NCI-H2029 treated with DMSO at 0.1 percent for 48 hours (cell line): ENCODE measurements at places on chromosomes 1 and 21.

GRCh38 chr1:224082146-224082545 lies 31.8 kb upstream of the FBXO28 start:
- no peak for DNase-seq

DNA sequence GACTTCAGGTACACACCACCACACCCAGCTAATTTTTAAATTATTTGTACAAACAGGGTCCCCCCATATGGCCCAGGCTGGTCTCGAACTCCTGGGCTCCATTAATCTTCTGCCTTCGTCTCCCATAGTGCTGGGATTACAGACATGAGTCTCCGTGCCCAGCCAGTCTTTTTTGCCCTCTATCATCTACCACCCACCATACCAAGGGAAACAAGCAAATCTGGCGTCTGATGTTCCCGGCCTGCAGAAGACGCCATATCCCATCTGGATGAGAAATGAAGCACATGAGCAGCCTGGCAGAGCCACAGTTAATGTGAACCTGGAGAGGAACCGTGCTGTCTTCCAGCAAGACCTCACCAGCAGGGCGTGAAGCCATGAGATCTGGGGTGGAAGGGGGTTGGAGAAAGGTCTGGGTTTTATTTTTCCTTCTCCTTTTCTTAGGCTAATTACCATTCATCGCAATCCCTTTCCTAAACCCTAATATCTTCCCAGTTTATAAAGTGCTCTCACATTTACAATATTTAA lies 1.8 kb upstream of the PRELP start:
- DNase-seq, result no peak

GRCh38 chr1:89721351-89721750 lies 88.4 kb downstream of the LRRC8C start:
- no peak for DNase-seq

- DNase-seq, result no peak
Observed at GRCh38 chr1:40014812-40015594, 25.5 kb upstream of the CAP1 start.

DNA sequence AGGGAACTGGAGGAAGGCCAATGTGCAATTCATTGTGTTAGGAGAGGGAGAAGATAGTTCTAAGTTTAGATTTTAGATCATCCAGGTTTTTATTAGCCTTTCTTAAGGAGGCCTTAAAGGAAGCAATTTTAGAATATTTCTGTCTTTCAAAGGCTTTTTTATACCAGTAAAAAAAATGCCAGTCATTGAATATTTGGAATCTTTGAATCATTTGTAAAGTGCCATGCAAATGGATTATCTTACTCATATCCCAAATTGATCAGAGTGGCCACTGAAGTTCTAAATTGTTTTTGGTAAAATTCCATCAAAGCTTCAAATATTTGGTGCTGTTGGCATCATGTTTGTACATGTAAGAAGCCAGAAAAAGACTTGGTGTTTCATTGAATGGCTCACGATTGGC lies 244.8 kb downstream of the RPS6KC1 start:
- no peak for DNase-seq

- no peak for DNase-seq
Observed at GRCh38 chr21:43684424-43684823, 25.1 kb downstream of the RRP1B start.

DNA sequence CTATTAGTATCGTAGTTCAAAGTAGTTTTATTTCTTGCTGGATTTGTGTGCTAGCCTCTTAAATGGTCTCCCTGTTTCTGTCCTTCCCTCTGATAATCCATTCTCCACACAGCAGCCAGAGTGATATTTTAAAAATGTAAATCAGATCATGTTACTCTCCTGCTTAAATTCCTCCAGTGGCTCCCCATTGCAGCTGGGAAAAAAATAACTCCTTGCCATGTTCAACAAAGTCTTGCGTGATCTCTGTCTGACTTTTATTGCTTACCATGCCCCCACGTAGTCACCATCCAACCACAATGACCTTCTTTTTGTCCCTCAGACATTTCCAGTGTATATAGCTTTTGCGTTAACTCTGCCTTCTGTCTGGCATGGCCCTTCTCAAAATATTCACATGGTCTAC lies 178.8 kb downstream of the FGGY start:
- DNase-seq, result no peak

GRCh38 chr1:164524810-164525209 lies 34.2 kb upstream of the PBX1 start:
- no peak for DNase-seq

DNA sequence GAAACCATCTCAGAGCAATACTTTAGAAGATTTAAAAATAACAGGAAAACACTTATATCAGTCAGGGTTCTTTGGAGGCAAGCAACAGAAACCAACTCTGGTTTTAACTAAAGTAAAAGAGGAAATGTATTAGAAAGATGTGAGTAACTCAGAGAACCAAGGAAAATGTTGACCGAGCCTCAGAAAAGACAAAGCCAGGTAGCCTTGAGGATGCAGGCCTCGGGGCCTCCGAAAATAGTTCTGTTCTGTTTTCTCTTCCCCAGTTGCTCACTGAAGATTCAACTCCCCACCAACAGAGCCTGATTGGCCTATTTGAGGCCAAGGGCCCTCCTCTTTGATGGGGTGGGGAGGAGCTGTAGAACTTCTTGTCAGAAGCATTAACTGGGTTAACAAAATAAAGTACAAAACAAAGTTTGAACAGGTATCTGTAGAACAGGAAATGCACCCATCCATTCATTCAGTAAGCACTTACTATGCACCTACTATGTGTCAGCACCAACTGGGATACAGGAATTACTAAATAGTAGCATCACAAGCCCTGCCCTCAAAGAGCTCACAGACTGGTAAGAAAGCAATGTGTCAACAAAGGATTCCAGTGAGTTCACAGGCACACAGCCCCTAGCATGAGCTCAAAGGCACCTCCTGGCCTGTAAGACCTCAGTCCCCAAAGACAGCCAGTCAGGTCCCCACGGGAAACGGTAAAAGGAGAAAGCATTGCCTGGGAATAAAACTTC lies 12.6 kb downstream of the SLAMF8 start:
- no peak for DNase-seq

DNA sequence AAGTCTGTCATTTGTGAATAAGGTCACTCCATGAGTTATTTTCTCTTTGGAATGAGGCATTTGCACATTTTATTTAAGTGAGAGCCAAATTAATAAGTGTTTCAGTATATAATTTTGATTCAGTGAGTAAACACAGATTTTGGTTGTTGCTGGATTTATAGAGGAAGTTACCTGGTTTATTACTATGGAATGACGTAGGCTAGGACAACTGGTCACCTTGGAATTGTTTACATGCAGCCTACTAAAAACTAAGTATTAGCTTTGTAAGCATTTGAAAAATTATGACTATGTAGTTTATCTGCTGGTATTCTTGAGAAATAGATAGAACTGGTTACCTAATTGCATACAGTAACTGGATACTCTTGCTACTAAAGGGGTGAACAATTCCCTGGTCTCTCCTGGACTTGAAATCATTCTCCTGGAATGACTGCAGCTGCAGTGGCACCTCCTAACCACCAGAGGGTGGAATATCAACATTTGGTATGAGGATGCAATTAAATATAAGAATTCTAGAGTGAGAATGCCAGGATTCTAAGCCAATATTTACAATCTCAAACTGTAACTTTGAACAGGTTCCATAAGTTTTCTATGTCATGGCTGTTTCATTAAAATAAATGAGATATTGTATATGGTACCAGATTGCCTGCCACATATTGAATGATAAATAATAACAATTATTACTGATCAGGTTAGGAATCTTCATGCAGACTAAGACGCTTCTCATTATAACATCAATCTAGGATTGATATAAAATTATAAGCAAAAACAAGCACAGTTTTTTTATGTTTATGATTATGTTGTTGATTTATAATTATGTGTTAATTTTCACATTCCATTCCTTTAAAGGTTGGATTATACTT lies 3.5 kb upstream of the KRTAP27-1 start:
- DNase-seq, result peak; percentile 1

GRCh38 chr1:206419250-206419649 lies 51.0 kb upstream of the IKBKE start:
- no peak for DNase-seq

DNA sequence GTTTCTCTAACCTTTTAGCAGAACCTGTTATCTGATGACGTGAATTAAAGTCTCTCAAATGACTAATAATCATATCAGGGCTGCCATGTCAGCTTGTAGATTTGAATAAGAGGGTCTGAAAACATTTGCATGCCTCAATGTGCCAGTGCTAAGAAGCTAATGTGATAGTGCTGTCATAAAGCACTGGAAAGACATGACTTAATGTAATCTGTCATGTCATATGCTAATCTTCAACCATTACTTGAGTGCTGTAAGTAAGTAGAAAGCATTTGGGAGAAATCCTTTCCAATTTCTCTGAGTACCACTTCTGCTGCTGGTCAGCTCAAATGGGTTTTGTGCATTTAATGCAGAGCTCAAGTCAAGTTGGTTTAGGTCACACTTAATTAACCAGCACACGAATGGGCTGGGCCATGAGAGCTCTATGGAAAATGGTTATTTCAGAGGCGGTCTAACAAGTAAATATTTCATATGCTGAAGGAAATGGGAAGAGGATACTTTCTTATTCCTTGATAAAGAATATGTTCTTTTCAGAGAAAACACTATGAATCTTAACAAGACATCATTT lies 609.2 kb downstream of the LMO4 start:
- no peak for DNase-seq

- DNase-seq, result no peak
Observed at GRCh38 chr1:99217599-99217998, 46.7 kb upstream of the PLPPR4 start.

GRCh38 chr1:25645637-25646400 lies 29.2 kb downstream of the MAN1C1 start:
- DNase-seq, result peak; percentile 78

DNA sequence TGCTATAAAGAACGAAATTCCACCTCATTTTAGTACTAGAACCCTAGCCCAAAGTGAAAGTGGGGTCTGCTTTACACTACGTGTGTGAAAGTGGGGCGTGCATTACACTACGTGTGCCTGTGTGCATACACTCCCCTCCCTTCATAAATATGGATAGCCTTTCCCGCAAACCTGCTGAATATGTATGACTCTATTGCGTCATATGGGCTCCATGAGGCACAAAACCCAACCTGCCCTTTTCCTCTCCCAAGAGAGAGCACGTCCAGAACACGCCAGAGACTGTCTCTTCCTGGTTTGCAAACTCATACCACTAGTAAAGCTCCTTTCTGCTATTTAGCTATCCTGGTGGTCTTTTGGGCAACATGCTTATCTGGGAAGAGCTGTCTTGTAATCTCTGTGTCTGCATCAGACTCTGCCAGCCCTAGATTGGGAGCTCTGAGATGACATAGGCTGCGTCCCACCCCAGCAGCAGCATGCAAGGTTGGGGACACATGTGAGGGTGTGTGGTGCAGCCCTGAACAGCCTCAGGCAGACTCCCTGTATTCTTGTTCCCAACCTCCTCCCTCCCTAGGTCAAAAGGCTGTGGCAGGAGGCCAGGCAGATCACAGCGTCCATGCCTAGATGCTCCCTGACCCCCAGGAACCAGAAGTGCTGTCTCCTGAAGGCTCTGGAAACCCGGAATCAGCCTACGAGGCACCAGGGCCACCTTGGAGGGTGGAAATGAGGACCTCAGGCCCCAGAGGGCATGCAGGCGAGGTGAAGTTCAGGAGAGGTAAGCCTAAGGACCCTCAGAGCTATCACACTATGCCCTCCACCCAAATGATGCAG lies 12.3 kb upstream of the PADI1 start:
- no peak for DNase-seq

- DNase-seq, result no peak
Observed at GRCh38 chr1:155809088-155809487, 47.9 kb downstream of the GON4L start.

DNA sequence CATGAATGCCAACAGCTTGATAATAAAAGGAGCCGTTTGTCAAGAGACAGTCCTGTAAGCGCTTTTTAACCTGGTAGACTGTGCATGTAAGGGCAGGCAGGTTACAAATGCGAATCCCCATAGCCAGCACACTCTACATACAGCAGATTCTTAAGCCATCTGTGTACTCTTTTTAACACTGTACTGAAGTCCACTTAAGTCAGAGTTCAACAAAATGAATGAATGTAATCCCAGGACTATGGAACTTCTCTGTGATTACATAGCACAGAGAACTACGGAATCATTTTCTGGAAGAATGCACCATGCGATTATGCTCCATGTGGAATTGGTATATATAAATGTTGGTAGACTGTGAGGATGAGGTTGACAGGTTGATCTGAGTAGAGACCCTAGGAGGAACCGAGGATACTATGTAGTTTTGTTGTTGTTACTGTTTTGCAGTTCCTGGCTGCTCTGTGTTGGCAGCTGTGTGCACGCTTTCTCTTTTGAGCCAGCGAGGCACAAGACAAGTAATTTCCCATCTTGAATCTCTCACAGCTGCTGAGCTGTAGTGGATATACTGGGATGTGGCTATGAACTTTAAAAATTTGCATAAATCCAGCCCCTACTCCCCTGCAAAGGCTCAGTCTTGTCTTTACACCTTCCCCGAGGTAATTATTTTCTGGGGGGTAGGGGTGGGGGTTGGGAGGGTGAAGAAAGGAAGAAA lies 21.9 kb downstream of the LRRC8D start:
- no peak for DNase-seq

DNA sequence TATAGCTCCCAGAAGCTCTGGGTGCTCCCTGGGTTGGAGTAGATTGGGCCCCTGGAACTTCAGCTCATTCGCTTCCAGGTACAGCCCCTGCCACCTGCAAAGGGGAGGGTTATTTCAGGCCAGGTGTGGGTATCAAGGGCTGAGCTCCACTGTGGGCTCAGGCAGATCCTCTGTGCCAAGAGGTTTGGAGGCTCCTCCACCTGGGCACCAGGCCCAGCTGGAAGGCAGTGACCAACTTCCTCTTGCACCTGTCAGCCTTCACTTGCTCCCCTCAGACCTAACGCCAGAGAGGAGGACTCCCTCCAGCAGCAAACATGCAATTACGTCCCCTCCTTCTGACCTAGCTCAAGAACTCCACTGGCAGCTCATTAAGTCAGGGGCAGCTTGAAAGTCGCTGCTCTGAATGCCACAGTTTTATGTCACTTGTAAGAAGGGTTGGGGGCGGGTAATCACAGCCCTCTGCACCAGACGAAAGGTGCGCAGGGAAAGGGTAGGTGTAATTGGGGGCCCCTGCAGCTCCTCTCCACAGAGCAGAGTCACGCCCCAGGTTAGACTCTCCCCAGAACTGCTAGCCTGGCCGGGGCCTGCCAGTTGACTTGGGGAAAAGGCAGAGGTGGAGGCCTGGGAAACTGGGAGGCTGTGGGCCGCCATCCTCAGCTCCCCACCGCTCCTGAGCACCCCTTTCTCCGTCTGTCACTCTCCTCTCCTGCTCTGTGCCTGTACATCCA lies 125.0 kb upstream of the TMPRSS2 start:
- DNase-seq, result peak; percentile 86

DNA sequence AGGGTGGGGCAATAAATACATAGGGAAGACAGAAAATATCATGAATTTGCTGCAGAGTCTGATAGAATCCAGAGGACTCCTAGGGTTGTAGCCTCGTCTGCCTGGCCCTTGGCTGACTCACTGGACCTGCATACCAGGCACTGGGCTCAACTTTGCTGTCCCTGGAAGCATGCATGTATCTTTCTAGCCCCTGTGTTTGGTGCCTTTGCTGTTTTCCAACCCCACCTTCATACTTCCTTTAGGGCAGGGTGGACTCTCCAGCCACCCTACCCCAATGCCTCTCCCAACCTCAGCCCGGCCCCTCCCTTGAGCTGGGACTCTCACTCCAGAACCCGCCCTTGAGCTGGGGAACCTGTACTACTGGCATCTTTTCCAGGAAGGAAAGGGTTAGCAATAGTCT lies 1.2 kb downstream of the RAB25 start:
- DNase-seq, result no peak

- DNase-seq, result no peak
Observed at GRCh38 chr1:53367503-53368313, 39.8 kb upstream of the LRP8 start.
